ENCODE measurements at places on chromosomes 2 and 18.

GRCh38 chr18:4813708-4814107 is 358.6 kb upstream of the DLGAP1 start:
- no peak for DNase-seq

GRCh38 chr2:75320898-75321598 is 121.7 kb upstream of the TACR1 start:
- no peak for DNase-seq

- no peak for DNase-seq
These were observed 178.7 kb downstream of the FMNL2 start for GRCh38 chr2:152513681-152514080.

DNA sequence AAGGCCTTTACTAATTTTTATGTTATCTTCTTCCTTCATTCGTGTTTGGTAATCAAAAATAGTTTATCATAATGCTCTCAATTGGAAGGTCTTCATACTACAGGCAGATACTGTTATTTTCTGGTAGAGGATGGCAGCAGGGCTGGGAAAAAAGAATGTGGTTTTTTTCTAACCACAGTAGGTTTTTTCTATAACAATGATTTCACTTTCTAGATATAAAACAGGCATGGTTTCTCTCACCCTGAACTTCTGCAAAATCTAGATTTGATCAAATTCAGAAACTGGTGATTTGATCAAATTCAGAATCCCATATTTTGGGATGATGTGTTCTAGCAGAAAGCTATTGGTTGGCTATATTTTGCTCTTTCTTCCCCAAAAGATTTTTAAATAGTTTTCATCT is 27.6 kb downstream of the BCL11A start:
- DNase-seq = no peak

GRCh38 chr2:112749755-112750559 is 14.5 kb downstream of the CKAP2L start:
- DNase-seq = peak; percentile 24

DNA sequence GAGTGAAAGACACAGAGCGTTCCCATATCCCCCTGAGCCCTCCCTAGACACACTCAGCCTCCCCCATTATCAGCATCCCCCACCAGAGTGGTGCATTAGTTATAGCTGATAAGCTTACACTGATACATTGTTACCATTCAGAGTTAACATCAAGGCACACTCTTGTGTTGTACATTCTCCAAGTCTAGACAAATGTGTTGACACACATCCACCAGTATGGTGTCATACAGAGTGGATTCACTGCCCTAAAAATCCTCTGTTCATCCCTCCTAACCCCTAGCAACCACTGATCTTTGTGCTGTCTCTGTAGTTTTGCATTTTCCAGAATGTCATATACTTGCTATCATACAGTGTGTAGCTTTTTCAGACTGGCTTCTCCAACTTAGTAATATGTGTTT is 78.0 kb upstream of the RPL31 start:
- no peak for DNase-seq

DNA sequence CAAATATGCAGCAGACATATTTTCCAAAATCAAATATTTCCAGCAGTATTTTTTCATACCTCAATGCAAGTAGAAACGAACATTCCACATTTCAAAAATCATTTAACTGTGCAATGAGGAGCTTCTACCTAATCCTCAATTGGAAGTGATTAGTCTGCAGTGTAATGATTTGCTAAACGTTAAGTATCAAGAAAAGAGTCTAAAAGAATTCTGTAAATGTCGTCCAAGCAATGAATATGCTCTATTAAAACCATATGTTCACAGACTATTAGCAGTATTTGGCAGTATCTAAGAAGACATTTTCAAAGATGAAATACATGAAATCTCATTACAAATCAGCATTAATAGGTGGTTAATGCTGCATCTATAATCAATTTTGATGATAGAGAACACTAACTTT is 15.9 kb downstream of the DYM start:
- no peak for DNase-seq

- no peak for DNase-seq
These were observed 11.1 kb downstream of the WDR43 start for GRCh38 chr2:28905533-28905932.

- no peak for DNase-seq
These were observed 17.7 kb downstream of the MAP2 start for GRCh38 chr2:209441541-209441940.

- peak; percentile 69 for DNase-seq
These were observed 29.5 kb downstream of the COL5A2 start for GRCh38 chr2:189150033-189150432.

DNA sequence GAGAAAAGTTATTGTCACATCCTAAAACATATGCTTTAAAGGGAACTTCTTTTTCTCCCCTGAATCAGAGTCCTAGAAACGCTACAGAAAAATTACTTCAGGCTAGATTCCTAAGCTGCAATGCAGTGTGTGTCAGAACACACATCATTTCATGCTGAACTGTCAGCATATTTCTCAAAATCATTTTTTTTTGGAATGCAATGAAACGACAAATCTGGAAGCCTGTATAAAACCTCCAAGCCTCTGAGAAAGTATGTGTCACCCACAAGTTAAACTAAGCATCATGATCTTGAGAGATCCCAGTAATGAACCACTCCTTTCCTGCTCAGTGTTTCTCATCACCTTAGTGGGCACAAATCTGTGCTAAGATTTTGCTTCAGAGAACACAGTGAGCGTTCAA is 276.2 kb downstream of the ZNF521 start:
- DNase-seq = no peak

DNA sequence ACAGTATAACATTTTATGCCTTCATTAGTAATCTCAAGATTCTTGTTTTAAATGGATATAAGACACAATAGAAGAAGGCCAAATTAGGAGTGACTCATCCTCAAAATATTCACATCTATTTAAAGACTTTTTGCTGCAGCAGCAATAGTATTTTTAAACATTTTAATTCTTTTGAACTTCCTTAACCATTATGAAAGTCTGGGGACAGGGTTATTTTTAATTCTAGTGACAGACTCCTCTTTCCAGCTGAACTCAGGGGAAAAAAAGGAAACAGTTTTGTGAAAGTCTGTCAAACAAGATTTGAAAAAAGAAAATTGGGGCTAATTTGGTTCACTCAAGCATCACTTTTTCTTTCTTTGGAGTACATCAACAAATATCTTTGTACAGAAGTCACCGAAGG is 541.8 kb downstream of the NUP35 start:
- no peak for DNase-seq

DNA sequence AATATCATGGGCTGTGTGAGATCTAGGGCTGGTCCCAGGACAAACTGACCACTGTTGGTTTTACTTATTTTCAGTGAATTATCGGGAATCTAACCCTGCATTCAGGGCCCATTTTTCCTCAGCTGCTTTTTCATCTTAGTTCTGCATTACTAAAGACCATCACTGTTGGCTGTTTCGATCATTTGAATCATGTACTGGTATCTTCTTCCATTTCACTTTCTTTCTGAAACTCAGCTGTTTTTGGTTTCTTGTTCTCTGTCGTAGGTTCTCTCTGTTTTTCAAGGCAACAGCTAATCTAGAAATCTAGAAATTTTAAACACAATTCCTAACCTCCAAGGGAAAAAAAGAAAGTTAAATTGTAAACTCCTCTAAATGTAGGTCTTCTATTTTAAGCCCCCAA is 159.9 kb upstream of the SESTD1 start:
- no peak for DNase-seq

GRCh38 chr2:37622450-37623100 is 48.9 kb downstream of the CDC42EP3 start:
- DNase-seq = no peak

DNA sequence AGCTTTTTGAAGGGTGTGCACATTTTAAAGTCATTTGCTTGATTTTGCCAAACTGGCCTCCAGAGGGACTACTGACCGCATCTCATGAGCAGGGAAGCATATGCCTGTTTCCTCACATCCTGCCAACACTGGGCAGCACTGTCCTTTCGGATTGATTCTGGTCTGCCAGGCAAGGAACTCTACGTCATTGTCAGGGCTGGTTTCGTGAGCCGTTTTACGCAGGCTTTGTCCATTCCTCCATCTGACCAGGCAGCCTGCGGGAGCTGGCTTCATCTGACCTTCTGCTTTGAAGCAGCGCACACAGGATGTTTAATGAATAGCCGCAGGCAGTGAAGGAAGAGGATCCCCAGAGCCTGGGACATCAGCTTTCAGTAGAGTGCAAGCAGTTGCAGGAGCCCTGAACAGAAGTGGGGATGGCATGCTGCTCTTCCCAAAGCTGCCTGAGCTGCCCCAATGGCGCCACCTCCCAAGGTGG is 46.3 kb upstream of the SEMA4C start:
- no peak for DNase-seq

- DNase-seq = no peak
These were observed 1202.7 kb upstream of the PIK3C3 start for GRCh38 chr18:40752316-40752715.

GRCh38 chr18:6219116-6219717 is 195.5 kb downstream of the L3MBTL4 start:
- DNase-seq = no peak

- DNase-seq = no peak
These were observed 26.5 kb upstream of the ERICH2 start for GRCh38 chr2:170743530-170744239.

GRCh38 chr18:67290421-67290820 is 226.1 kb downstream of the DSEL start:
- DNase-seq = no peak

GRCh38 chr2:205732314-205732713 is 50.0 kb downstream of the NRP2 start:
- no peak for DNase-seq

DNA sequence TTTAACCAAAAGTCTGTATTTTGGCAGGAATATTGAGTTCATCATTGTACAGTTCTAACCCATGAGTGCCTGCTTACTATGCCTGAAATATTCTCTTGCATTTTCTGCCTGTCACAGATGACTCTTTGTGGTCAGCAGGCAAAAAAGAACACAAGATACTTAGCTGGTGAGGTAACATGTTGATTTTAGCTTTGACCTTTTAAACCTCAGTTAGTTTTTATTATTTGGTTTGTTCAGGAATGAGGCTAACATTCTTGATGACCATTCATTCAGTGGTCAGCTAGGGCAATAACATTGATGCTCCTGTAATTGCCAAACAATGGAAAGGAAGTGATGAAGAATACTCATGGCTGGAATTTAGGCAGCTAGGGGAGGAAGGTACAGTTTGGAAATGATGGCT is 491.2 kb downstream of the PIK3C3 start:
- no peak for DNase-seq

- DNase-seq = no peak
These were observed 99.9 kb downstream of the SPATS2L start for GRCh38 chr2:200406379-200406778.

- DNase-seq = no peak
These were observed 5.4 kb downstream of the BOLA3 start for GRCh38 chr2:74142340-74142739.

DNA sequence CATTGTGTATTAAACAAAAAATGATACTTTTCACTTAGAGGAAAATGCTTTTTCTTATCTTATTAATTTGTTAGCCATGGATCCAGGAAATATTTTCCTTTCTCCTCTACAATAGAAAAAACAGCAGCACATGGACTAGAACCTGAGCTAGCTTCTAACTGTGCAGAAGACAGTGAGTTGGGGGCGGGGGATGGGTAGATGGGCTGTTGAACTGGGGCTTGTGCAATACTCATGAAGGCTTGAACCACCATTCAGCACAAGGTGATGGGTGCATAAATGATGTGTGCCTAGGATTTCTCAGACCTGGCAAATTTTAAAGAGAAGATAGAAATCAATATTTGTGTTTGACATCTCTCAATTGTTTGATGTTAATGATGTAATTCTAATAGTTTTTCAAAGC is 42.0 kb downstream of the COL5A2 start:
- no peak for DNase-seq

GRCh38 chr2:223560749-223561435 is 41.3 kb downstream of the SCG2 start:
- peak; percentile 85 for DNase-seq

All from NCI-H774 (cell line).